Naive B cell (primary cell): ENCODE measurements at places on chromosomes 6 and 20.

DNA sequence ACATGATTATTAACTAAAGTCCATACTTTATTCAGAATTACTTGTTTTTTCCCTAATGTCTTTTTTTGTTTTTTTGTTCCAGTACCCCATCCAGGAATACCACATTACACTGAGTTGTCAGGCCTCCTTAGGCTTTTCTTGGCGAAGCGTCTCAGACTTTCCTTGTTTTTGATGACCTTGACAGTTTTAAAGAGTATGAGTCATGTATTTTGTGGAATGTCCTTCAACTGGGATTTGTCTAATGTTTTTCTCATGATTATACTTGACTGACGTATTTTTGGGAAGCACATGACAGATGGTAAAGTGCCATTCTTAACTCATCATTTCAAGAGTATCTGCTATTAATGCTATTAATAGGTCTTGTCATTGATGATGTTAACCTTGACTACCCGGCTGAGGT lies 23.6 kb downstream of the ENPP1 start:
- DNase-seq: no peak

GRCh38 chr6:50840112-50840810 lies 21.6 kb downstream of the TFAP2B start:
- no peak for DNase-seq

DNA sequence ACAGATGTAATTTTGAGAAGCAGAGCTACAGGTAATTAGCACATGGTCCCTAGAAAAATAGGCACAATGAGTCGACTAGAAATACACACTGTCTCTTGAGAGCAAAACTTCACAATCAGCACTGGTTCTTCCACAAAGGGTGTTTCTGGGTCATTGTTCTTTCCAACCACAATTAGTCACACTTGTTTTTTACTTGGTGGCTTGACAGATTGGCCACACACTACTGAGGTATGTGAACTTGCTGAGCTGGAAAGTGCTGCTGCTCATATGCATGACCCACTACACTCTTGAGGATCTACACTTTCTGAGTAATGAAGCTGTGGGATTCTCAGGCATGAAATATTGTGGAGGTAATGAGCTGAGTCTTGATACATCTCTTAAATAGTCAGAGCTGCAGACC lies 347.7 kb downstream of the BCKDHB start:
- DNase-seq: no peak

DNA sequence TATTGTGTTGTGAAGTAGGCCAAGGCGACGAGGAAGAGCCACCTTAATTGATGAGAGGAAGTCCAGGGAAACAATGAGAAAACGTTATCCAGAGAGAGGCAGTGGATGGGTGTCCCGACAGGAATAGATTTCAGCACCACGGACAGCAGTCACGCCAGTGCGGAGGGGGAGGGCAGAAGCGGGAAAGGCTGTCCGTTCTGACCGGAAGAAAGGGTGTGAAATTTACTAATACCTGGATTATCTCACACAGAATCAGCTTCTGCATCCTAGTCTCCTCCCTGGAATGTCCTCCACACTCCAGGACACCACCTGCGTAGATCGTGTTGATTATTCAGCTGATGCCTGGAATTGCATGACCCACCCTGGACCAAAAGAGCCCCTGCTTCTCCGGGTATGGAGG lies 7.4 kb upstream of the BPIFA3 start:
- no peak for DNase-seq

- DNase-seq: no peak
Measured at GRCh38 chr20:61397790-61398189, 145.7 kb downstream of the CDH4 start.

DNA sequence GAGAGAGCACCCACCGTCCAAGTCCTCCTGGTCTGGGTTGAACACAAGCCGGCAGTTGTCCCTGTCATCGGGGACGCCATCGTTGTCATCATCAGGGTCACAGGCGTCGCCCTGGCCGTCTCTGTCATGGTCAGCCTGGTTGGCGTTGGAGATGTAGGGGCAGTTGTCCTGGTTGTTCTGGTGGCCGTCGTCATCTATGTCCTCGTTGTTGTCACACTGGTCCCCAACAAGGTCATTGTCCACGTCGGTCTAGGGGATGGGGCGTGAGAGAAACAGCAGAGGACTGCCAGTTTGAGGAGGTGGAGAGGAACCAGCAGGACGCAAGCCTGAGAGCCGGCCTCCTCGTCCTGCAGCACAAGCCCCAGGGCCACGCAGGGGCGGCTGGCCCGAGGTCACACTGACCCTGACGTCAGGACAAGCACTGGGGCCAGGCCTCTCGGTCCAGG lies 28.5 kb downstream of the THBS2 start:
- DNase-seq: no peak

DNA sequence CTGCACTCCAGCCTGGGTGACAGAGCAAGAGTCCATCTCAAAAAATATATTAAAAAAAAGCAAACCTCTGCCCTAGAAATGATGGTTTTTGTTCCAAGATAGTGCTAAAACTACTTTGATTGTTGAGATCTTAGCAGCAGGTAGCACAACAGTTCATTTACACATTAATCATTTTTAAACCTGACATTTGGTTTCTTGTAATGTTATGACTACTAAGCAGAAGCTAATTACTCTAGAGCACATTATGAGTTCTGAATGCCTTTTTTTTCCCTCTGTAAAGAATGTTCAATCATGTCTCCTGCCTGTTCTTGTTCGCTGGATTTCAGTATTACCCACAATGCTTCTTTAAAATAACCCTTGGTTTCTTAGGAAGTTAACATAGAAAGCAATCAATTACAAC lies 24.7 kb upstream of the PHF3 start:
- no peak for DNase-seq

DNA sequence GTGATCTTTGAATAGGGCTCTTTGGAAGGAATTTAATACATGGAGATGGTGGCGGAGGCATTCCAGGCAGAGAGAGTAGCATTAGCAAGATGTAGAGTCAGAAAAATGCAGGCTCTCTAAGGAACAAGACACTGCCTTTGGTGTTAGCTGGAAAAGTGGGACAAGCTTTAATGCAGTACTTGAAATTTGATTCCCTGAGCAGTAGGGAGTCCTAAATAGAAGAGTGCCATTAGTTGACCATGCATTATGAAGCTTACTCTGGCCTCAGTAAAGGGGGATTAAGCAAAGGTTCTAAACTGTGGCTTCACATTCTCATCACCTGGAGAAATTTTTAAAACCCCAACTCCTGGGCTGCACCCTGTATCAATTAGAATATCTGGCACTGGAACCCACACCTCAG lies 494.8 kb upstream of the SOX4 start:
- no peak for DNase-seq
